ENCODE measurements at places on chromosomes 3 and 15. TPM values are rescaled to one million over a fixed set of nuclear protein-coding genes. Genes with fewer than 3 reads are reported as not detected.

Gene GOLGA6L1
- total RNA-seq = not detected

Gene PPIB
- 825 TPM for total RNA-seq

Gene FEZF2
- not detected for total RNA-seq

Gene SERINC4
- not detected for total RNA-seq

Gene ITGA11
- total RNA-seq = 2.4 TPM

Gene PAK6
- total RNA-seq = 0.71 TPM

Gene SLC28A1
- total RNA-seq = not detected

Gene CCR2
- not detected for total RNA-seq

Gene RHOV
- total RNA-seq = 4.2 TPM

Gene IL17RE
- total RNA-seq = 1.4 TPM

Measured in A549 treated with Mapracorat at 1 μM for 4 hours (cell line).